NCI-H146 (cell line): ENCODE measurements at places on chromosomes 3 and 15.

GRCh38 chr3:94269763-94270162, 206.9 kb downstream of the NSUN3 start:
- DNase-seq, result no peak

GRCh38 chr15:47027322-47027946, 689.9 kb upstream of the SEMA6D start:
- DNase-seq, result peak; percentile 53

GRCh38 chr3:9703240-9703639, 393 bp upstream of the CPNE9 start:
- DNase-seq, result no peak

DNA sequence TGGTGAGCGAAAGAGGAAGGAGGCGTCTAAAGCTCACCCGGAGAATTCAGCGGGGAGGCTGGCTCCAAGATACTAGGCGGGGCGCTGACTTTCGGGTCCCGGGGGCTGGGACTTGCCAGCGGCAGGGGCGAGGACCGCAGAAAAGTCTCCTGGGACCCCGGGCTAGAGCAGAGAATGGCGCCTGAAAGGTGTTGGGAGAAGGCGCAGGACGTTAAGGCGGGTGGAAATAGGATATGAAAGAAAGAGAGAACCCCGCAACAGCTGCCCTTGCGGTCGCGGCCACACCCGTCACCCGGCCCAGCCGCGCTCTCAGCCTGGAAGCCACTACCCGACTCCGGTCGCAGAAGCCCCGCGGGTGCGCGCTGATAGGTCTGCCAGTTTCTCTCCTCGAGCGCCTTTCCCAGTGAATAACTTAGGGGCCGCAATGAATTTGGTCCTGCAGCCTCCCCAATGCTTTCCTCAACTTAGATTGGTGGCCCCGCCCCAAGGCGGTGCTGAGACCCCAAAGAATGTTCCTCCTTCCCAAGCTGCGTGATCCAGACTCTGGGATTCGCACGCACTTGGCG, 604 bp downstream of the LTK start:
- peak; percentile 10 for DNase-seq

DNA sequence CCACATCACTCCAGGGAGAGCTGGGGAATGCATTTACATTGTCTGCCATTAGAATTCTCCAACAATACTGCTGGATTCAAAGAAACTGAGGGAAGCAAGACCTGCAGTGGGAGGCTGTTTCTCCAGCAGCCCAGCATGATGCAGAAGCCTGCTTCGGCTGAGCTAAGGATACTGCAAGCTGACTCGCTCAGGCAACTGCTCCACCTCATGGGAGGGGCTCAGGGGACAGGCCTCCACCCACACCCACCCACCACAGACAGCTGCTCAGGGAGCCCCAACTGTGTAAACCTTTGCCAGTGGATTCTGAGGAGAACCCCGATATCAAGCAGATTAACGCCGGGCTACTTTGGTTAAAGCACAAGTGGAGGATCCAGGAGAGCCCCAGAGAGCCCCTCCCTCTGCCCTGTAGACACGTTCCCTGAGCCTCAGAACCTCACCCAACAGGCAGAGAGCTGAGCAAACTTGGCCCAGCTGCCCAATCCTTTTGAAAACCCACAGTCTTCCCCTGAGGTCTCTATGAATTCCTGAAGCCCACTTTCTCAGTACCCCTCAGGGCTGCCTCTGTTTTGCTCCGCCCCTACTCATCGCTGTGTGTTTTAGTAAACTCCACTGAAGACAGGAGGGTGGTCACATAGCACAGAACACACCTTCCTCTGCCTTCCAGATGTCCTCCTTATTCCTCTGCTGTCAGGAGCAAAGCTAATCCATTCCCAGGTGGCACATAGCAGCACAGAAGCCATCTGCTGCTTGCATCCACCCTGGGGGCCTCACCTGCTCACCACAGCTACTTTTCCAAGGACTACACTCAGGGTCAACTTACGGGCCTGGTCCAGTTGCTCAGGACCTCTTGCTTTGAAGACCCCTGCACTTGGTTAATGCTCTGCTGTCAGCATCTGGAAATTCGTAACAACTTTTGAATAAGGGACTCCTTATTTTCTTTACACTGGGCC, 269.0 kb downstream of the ABHD5 start:
- DNase-seq, result no peak

DNA sequence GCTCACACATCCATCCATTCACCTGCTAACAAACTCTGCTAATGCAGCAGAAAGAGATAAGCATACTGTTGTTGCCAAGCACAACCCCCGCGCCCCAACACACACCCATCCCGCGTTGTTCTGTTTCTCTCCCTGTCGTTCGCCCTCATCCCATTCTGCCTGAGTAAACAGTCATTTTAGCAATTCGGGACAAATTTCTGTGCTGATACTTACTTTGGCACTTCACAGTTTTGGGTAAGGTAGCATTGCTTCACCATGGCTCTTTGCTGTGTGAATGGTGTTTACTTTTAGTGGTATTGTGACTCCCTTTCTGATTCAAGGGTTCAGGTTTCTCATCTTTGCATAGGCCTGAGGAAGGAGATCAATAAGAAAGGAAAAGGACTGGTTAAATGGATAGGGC, 149.7 kb downstream of the AKAP13 start:
- DNase-seq, result no peak

- no peak for DNase-seq
These were observed 11.6 kb downstream of the C15orf39 start for GRCh38 chr15:75213212-75213767.

DNA sequence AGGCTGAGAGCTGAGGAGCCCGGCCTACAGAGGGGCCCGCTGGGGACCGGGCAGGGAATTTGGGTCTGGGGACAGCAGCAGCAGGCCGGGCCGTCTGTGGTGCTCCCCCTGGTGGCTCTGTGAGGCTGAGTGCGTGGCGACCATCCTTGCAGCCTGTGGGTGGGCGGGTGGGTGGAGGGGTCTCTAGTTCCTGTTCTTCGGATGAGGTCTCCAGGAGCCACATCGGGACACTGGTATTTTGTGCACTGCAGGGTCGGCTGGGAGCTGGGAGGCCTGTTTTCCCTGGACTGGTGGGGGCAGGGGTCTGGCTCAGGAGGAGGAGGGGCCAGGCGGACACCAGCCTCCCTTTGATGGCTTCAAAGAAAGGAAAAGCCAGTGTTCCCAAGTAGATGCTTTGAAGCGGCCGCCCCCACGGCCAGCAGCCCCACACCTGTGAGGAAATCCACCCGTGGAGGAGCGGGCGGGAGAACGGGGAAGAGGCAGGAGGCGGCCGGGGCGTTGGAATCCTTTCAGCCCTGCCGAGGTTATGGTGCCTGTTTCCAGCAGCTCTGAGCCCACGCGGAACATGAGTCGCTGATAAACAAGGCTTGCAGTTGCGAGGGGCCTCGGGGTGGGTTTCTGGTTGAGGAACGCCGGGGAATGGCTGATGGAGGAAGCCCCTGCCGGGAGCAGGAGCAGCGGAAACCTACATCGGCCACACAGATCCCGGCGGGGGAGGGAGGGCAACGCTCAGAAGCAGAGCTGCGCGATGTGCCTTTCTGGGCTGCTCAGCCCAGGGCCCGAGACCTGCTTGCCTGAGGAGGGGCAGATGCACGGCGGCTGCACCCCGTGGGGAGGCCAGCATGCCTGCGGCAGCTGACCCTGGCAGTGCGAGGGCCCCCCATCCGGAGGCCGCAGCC, 154.3 kb downstream of the NSMCE3 start:
- no peak for DNase-seq

DNA sequence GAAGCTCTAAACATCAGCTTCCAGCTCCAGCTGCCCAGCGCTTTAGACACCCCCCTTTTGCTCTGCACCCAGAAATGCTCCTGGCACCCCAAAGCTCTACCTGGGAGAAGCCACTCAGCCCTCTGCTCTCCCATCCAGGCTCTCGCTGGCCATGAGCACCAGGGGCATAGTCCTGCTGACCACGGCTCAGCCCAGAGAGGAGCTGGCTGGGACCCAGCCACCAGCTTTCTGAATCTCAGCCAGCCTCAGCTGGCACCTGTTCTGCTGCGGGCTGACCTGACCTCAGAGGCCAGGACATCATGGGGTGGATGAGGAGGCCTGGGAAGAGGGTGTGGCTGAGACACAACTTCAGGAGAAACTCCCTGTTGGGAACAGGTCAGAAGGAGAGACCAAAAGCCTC, 8.6 kb downstream of the NTRK3 start:
- DNase-seq, result no peak

- no peak for DNase-seq
These were observed 251.7 kb downstream of the WNT5A start for GRCh38 chr3:55235416-55235815.

GRCh38 chr3:15217841-15218267, 11.8 kb downstream of the CAPN7 start:
- no peak for DNase-seq

- no peak for DNase-seq
These were observed 199.5 kb downstream of the LPP start for GRCh38 chr3:188353426-188353825.

DNA sequence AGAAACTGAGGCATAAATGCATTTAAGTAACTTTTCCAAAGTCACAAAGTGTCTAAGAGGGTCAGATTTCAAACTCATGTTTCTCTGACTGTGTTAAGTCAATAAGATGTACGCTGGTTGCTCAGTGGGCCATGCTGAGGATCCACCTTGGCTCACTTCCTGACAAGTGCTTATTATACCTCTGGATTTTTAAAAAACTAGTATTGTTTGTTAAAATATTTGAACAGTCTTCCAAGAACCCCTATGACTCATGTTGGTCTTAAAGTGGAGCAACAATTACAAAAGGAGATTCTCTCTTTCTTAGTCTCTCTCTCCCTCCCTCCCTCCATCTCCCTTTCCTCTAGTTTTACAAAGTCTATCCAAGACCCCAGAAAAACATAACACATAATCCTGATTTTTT, 1050.2 kb downstream of the AGBL1 start:
- no peak for DNase-seq

DNA sequence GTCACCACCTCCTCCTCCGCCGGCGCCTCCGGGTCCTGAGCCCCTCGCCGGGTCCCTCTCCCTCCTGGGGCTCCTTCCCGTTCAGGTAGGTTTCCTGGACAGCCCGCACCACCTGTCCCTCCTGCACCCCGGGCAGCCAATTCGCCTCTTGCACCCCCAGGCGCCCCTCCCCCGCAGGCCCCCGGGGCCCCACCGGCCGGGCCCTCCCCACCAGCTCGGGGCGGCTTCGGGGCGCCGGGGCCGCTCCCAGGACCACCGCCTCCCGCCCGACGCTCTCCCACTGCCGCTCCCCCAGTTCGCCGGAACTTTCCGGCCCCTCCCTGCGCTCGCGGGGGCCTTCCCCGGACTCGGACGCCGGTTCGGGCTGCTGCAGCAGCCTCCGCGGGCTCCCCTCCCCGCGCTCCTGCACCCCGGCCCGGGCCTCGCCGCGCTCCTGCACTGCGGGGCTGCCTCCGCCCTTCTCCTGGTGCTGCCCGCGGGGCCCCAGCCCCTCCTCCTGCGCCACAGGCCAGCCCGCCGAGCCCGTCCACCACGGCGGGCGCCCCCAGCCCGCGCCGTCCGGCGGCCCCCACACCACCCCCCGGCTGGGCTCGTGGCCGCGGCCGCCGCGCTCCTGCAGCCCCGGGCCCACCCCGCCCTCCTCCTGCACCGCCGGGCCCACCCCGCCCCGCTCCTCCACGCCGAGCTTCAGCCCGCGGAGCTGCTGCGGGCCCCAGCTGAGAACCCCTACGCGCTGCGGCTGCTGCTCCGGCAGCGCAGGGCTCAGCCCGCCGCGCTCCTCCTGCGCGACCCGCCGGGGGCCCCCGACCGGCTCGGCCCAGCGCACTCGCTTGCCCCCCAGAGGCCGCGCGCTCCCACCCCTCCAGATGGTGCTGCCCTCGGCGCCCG, 587 bp upstream of the TNK2 start:
- DNase-seq, result peak; percentile 48

GRCh38 chr15:63447017-63447676, 57.2 kb upstream of the USP3 start:
- peak; percentile 82 for DNase-seq
